NCI-H748 treated with DMSO at 0.1 percent for 48 hours (cell line): ENCODE measurements at places on chromosomes 5 and 9.

- DNase-seq = no peak
Measured at GRCh38 chr9:17191082-17191481, 56.2 kb downstream of the CNTLN start.

GRCh38 chr5:54329731-54330709 lies 19.6 kb upstream of the ARL15 start:
- no peak for DNase-seq

DNA sequence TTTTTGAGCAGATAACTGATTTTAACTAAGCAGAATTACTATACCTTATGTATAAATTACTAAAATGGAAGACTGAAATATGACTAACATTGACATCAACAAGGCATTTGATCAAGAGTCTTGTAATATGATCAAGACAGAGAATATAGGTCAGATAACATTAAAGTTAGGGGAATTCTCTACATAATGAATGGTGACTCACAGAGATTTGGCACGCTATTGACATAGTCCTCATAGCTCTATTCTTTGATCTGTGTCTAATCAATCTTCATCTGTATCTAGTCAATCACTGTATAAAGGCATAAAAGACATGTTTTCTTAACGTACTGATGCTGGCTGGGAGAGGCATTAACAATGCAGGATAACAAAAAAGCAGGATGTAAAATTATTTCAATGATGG lies 17.4 kb downstream of the ABITRAM start:
- DNase-seq = no peak

- DNase-seq = no peak
Measured at GRCh38 chr9:68536876-68537615, 3.6 kb downstream of the TMEM252 start.

- peak; percentile 54 for DNase-seq
Measured at GRCh38 chr9:70639853-70640814, 225.7 kb upstream of the KLF9 start.

- DNase-seq = no peak
Measured at GRCh38 chr5:106307265-106307664, 1363.5 kb downstream of the EFNA5 start.

DNA sequence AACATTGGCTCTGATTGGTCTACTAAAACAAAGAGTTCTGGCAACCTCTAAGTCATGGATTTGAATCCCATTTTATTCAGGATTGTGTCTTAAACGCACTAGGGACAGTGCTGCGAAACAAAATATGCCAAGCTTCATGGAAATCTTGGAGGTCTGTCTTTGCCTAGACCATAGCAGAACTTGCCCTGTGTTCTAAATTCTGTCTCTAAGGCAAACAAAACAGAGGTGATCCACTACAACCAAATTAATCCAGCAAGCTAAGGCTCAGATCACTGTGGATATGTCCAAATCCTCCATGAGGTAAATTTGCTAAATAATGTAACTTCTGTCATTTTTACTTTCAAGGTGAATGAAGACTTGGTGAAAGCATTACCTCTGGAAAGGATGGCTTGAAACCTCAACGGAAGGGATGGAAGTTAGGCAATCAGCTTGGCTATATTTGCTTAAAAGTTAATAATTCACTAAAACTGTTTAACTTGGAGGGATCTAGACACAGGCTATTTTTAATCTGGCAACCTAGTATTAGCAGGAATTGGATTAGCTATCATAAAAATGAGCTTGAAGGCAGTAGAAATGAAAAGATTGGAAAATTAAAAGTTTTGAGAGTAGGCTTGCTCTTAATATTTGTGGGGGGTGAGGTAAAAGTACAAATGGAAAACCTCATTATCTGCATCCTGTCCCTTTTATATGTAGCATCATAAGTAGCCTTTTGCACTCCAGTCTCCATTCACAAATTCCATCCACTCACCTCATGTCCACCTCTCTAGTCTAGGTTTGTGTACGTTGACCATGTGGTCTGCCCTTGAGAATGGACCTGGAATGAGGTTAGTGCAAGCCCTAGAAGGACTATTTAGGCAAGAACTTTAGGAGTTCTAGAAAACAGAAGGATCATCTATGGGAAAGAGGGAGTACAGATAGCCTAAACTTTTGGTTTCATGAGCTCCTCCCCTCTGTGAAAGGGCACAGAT lies 176.2 kb downstream of the SMC2 start:
- no peak for DNase-seq
